ENCODE measurements at places on chromosomes 6 and 20.

DNA sequence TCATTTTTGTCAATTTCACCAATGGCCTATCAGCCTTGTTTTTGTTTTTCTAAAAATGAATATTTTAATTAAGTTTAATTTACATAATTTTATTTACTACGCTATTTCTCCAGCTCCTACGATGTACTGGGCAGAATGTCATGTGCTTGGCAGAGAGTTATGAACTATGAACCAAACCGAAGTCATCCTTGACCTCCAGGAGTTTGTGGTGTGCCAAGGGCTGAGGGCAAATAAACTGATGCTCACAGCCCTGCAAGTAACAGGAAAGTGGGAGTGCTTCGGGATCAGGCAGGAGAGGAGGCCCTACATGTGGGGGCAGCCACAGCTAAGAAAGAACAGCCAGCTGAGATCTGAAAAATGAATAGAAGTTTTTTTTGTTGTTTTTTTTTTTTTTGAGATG is 38.6 kb downstream of the ZNF217 start:
- no peak for DNase-seq

GRCh38 chr6:131381052-131381708 is 191.8 kb upstream of the ARG1 start:
- DNase-seq = no peak

GRCh38 chr6:119162134-119162775 is 83.8 kb upstream of the FAM184A start:
- DNase-seq = no peak

DNA sequence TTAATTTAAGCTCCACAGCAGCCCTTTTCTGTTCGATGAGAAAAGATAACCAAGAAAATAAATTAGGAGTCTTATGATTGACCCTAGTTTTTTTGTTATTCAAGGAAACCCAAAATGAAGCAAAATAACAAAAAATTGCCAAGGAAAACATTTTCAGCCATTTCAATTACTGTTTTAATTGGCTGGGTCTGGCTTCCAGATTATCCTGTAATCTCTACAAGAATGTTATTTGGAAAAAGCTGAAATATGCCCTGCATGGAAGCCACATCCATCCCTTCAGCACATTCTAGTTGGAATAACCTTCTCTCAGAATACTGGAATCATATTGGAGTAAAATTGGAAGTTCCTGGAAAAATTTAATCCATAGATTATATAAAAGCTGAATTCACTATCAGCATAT is 191.1 kb upstream of the CCN2 start:
- DNase-seq = no peak

- DNase-seq = no peak
Observed at GRCh38 chr6:82906951-82907350, 158.7 kb downstream of the UBE3D start.

GRCh38 chr6:130697271-130697994 is 129.8 kb upstream of the SMLR1 start:
- DNase-seq = no peak

- DNase-seq = no peak
Observed at GRCh38 chr20:15045246-15045645, 707.8 kb upstream of the FLRT3 start.

GRCh38 chr20:14838663-14839628 is 501.5 kb upstream of the FLRT3 start:
- DNase-seq = no peak

DNA sequence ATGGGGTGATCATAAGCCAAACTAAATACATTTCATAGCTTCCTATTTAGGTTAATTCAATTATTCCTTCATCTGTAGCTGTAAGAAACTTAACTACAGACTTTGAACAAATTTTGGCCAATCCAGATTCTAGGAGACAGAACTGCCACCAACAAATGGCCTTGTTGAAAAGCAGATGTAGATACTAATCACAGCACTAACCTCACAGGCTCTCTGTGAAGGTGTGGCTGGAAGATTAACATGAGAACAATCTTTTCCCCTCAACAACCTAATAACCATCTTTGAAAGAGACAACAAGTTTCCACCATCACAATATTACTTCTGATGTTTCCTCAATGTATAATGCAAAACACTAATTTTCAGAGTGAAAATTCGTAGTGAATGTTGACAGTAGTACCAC is 87.8 kb downstream of the SESN1 start:
- no peak for DNase-seq

- DNase-seq = no peak
Observed at GRCh38 chr6:133609415-133610226, 279.3 kb upstream of the TCF21 start.

DNA sequence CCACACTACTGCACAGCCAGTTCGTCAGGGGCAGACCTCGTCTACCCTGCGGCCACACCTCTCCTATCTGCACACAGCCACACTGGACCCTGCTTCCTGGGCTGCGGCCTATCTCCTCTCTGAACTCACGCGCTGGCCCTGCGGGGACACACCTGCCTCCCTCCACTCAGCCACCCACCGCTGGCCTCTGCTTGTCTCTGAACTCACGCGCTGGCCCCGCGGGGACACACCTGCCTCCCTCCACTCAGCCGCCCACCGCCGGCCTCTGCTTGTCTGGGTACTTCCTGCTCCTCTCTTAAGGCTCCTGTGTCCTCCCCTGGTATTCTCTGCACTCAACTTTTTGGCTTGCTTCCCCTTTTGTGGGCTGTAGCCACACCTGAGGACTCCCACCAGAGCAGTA is 52.3 kb downstream of the HUS1B start:
- DNase-seq = no peak

Measured in germinal center (tissue), 1 donor.